ENCODE measurements at places on chromosomes 16 and 17.

- no peak for DNase-seq
Measured at GRCh38 chr17:80799538-80800480, 191.8 kb upstream of the CHMP6 start.

GRCh38 chr17:80970044-80970761 is 21.4 kb upstream of the CHMP6 start:
- no peak for DNase-seq

DNA sequence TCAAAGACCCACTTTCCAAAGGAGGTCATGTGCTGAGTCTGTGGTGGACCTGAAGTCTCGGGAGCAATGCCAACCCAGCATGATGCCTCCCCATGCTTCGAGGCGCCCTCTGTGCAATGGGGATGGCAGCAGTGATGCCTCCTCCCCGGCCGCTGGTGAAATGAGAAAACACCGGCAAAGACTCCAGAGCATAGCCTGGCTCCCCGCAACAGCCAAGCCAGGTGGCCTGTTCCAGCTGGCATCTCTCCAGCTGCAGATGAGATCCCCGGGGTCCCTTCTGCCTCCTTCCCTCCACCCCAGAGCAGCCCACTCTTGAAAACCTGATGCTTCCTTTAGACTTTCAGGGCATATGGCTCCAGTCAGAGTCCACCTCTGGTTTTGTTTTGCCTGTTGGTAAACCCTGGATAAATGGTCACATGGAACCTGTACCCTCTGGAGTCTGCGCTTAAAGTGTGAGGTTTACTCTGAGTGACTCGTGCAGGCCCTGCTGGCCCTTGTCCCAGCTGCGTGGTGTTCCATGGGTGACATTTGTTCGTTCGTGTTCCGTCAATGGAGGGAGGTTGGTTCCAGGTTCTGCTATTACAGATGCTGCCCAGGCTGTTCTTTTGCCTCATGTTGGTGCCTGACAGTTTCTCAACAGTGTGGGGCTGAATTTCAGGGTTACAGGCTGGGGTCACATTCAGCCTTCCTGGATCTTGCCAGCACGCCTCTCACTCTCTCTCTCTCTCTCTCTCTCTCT is 181.8 kb upstream of the CIBAR2 start:
- no peak for DNase-seq

GRCh38 chr17:70772761-70773160 is 603.4 kb downstream of the KCNJ2 start:
- DNase-seq, result no peak

GRCh38 chr17:36943250-36944191 is 5.2 kb upstream of the AATF start:
- DNase-seq, result no peak

DNA sequence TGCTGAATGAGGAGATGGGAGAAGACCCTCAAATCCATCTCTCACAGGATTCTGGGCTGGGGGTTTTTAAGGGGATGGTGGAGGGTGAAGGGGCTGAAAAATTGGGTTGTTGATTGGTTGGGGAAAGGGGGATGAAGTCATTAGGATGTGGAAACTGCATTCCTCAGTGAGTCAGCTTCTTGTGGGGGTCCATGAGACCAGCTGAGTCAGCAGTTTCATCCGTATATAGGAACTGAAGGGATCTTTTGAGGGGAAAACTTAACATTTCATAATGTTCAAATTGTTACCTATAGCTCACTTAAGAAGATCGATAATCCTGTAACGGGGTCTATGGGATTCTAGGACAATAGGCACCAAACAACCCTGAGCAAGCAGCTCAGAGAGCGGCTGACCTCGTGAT is 213.4 kb downstream of the CBLN1 start:
- DNase-seq, result no peak

Measured in left renal cortex interstitium (tissue), 4 donors.